Thoracic aorta endothelial cell (primary cell): ENCODE measurements at places on chromosomes 2 and 18. TPM values are rescaled to one million over a fixed set of nuclear protein-coding genes. Genes with fewer than 3 reads are reported as not detected.

The GALNT3 gene
- 0.13 and 0.36 TPM in 2 replicates for total RNA-seq

The RPS27A gene
- 1,243 and 1,329 TPM in 2 replicates for total RNA-seq

The UBXN2A gene
- total RNA-seq, result 14.0 and 16.1 TPM in 2 replicates

The GNAL gene
- 0.66 and 3.5 TPM in 2 replicates for total RNA-seq

The LRP2 gene
- under 0.01 TPM in 2 replicates for total RNA-seq

The RBMS1 gene
- 170 TPM in 2 replicates for total RNA-seq

The CFC1 gene
- total RNA-seq, result not detected in 2 replicates

The VWC2L gene
- not detected in 2 replicates for total RNA-seq

The SEMA4C gene
- total RNA-seq, result 13.8 and 18.4 TPM in 2 replicates

The GDF7 gene
- 2.5 and 9.5 TPM in 2 replicates for total RNA-seq

The ZBTB14 gene
- 23.5 and 24.4 TPM in 2 replicates for total RNA-seq

The EPAS1 gene
- total RNA-seq, result 177 and 257 TPM in 2 replicates

The MYOM1 gene
- under 0.01 and 0.22 TPM in 2 replicates for total RNA-seq

The KLHL14 gene
- not detected in 2 replicates for total RNA-seq

The TMEM247 gene
- total RNA-seq, result not detected in 2 replicates

The ITGA6 gene
- 350 and 584 TPM in 2 replicates for total RNA-seq

The LTBP1 gene
- total RNA-seq, result 9.5 and 72.7 TPM in 2 replicates
